Neural crest cell (in vitro differentiated cells): ENCODE measurements at places on chromosomes 16 and 17. TPM values are rescaled to one million over a fixed set of nuclear protein-coding genes. Genes with fewer than 3 reads are reported as not detected.

TAX1BP3 gene
- 58.2 and 65.8 TPM in 2 replicates for total RNA-seq

KCTD19 gene
- 1.1 and 1.3 TPM in 2 replicates for total RNA-seq

FADS6 gene
- not detected in 2 replicates for total RNA-seq

DNA sequence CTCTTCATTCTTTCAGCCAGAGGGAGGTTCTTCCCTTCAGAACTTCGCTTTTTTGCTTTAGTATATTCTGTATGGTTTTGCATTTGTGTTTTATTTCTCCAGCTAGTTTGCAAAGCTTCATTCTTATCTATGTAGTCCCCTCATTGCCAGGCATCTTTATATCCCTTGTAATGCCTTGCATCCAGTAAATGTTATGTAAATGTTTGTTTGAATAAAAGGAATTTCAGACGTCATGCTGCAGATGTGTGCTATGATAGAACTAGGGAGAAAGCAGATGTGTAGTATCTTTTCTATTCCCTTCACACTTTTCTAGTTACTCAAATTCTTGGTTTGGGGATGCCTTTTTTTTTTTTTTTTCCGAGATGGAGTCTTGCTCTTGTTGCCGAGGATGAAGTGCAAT is 62.6 kb upstream of the RASL10B start:
- DNase-seq, result no peak

- DNase-seq, result no peak
These were observed 12.5 kb downstream of the TRPV3 start for GRCh38 chr17:3545151-3545550.

DNA sequence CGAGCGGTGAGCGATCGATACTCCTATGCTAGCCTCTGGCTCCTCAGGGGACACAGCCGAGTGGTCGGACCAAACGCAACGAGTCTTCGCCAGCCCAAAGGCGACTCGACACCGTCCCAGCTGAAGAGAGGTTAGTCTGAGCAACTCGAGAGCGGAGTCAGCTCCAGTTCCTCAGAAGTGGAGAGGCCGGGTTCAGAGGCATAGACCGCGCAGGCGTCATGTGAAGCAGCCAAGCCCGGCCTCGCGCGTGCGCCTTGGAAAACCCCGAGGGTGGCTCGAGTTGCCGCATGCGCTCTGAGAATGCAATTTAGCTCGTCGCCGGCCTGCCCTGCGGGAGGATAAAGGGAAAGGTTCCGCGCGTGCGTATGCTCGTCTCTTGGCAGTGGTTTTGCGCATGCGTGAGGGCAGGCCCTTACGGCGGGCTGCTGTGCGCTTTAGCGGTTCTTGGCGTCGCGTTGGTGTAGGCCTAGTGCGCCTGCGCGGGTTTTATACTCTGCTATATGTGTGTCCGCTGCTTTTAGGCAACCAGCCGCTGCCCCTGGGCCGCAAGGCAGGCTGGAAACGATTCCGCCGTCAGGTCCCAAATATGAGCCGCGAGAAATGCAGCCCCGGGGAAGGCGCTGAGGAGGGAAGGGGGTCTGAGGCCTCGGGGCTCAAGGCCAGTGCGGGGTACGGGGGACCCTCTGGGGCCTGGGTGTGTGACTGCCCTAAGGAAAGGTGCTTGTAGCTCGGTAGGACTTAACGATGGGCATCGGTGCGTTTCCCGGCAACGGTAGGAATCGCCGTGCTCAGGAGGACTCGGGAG is at the start of gene KDM8:
Gene KDM8 (plus strand): TSS at position 20 of the 805 bp plus-strand sequence. CDS start 6,598 bp downstream, outside the sequence.
- DNase-seq, result peak; percentile 96

DNA sequence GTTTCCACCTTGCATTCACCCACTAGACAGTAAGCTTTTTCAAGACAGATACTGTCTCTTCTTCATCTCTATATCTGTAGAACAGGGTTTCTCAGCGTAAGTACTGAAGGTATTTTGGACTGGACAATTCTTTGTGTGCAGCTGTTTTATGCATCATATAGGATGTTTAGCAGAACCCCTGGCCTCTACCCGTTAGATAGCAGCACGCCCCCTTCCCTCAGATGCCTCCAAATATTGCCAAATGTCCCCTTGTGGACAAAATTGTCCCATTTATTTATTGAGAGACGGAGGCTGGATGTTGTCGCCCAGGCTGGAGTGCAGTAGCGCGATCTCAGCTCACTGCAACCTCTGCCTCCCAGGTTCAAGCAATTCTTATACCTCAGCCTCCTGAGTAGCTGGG is 263.3 kb upstream of the TBX2 start:
- DNase-seq, result no peak

DNA sequence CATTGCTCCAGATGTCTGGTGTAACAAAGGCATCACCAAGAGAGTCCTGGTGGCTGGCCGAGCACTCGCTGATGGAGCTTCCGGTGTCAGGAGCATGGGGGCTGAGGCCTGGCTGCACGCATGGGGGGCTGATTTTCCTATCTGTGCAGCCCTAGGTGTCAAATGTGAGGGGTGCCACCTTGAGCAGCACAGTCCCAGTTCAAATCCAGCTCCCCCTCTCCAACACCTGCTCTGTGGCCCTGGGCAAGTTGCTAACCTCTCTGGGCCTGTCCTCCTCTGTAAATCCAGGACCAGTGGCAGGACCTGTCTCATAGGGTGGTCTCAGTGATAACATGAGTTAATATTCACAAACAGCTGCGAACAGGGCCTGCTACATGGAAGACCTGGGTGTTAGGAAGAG is 12.9 kb downstream of the ENPP7 start:
- DNase-seq, result no peak

- no peak for DNase-seq
These were observed 268.3 kb downstream of the ABCC12 start for GRCh38 chr16:47887496-47887895.

GRCh38 chr17:74680941-74681340 is 31.8 kb downstream of the CD300LF start:
- no peak for DNase-seq

DNA sequence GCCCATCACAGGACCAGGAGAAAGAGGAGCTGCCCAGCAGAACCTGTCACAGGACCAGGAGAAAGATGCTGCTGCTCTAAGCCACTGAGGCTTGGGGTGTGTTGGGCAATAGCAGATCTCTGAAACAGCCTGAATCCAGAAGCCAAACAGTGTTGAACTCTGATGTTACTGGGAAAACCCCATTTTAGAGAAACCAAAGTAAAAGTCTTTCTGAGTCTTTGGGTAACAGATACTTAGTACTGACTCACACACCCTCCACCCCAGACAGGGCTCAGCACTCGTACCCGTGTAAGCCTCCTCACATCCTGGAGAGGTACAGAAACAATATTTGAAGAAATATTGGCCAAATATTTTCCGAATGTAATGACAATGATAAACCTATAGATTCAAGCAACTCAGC is 82.8 kb upstream of the GNG13 start:
- DNase-seq, result no peak

GRCh38 chr17:30391534-30391933 is 12.8 kb downstream of the CPD start:
- no peak for DNase-seq
